WERI-Rb-1 (cell line): ENCODE measurements at places on chromosomes 2 and 18.

DNA sequence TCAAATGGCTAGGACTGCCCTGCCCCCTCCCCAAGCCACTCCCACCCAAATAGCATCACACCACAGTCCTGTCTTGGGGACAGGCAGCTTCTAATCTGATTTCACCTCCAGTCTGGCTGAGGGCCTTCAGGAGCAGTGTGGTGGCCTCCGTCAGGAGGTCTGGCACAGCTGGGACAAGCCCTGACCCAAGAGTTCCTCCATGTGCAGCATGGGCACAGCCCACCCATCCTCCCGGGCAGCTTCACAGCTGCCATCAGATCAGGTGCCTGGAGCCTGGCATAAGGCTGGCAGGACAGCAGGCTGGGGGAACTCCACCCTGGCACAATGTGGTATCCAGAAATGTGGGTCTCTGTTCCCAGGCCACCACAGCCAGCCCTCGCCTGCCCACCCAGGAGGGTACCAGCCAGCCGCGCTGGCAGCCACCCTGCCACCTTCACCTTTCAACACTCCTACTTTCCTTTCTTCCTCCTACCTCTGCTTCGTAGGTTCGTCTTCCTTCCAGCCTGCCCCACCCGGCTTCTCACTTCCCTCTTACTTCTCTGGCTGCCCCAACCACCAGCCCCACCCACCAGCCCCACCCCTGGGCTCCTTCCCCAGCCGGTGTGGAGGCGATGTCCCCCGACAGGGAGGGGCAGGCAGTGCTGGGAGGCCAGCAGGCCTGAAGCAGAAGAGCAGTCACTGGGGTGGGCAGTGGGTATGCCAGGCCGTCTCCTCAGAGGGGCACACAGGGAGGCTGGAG lies at the start of gene CAPG:
TSS of gene CAPG (minus strand) at position 522 of the 739 bp plus-strand sequence. CDS start 8,221 bp downstream, outside the sequence.
- DNase-seq = no peak

- no peak for DNase-seq
Observed at GRCh38 chr2:12335131-12335530, 381.6 kb upstream of the TRIB2 start.

GRCh38 chr2:241680827-241681599 lies 5.6 kb downstream of the DTYMK start:
- DNase-seq = no peak

- DNase-seq = no peak
Observed at GRCh38 chr2:1757567-1757966, 13.3 kb upstream of the PXDN start.

DNA sequence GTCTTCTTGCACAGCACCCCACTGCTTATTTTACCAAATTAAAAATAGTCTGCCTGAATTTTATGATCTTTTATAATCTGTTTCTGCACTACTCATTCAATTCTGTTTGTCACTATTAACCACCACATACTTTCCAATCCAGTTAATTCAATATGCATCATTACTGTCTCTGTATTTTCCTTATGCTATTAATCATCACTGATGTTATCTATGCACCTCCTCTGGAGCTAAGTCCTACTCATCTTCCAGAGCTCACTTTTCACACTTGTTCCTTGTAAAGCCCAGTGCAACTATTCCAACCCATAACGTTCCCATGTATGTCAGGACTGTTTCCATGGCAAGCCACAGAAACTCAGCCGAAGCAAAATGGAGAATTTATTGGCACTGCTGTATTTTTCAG lies 713.6 kb downstream of the PLCL1 start:
- no peak for DNase-seq

DNA sequence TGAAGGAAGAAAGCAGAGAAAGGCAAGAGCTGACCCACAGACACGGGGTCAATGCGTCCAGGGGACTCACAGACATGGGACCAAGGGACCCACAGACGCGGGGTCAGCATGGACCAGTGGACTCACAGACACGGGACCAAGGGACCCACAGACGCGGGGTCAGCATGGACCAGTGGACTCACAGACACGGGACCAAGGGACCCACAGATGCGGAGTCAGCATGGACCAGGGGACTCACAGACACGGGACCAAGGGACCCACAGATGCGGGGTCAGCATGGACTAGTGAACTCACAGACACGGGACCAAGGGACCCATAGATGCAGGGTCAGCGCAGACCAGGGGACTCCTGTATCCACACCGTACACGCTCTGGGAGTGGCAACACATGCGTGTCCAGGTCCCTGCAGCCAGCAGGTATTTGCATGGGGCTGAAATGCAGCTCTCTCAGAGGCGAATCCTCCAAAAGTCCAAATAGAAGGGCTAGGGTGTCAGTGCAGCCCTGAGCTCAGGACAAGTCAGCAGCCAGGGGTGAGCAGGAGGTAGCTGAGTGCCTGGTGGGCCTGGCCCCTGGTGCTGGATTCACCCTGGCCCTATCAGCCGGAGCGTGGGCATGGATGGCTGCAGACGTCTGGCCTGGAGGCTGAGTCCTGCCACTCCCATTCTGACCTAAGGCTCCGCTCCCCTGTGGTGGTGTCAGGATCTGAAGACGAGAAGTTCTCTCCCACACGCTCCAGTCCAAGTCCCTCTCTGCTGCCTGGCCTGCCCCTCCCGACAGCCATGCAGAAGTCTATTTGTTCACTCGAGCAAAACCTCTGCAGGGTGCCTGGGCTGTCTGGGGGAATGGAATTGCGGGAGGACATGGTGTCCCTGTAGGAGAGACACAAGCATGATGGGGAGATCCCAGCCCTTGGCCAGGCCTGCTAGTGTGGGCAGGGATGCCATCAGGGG lies 28.5 kb downstream of the TMEM18 start:
- no peak for DNase-seq

DNA sequence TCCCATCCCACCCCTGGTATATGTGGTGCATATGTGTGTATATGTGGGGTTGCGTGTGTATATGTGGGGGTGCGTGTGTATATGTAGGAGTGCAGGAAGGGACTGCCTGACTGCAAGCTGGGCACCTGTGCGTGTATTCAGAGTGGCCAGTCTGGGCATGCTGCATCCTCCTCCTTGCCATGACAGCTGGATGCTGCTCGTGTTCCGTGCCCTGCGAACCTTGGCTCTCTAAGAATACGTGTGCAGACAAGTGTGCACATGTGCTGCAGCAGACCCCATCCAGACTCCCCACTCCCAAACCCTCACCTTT lies 222.1 kb downstream of the CELF4 start:
- DNase-seq = no peak

- DNase-seq = peak; percentile 33
Observed at GRCh38 chr2:60560734-60561644, 7.5 kb upstream of the BCL11A start.

GRCh38 chr2:201128933-201129505 lies 13.1 kb downstream of the CFLAR start:
- DNase-seq = no peak

DNA sequence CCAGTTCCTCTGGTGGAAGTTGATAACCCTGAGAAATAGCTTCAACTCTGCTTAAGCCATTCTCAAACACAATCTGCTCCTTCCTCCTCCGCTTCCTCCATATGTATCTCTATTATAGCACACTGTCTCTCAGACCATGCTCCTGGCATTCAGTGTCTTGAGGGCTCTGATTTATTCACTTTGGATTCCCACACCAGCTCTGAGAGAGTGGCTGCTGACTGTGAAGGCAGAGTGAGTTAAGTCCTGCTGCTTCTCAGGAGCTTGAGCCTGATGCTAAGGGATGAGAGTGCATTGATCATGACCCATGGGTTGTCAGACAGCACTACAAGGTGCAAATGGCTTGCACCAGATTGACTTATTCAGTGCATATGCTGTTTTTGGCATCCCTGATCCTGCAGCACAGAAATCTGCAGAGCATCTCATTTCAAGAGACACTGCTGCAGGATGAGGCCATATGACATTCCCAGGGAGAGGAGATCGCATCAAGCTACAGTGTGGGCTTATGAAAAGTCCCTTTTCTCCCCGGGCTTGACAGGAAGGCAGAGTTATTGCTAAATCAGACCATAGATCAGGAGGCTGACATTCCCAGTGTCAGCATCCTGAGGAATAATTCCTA lies 500.5 kb upstream of the RAB6C start:
- DNase-seq = no peak

- DNase-seq = no peak
Observed at GRCh38 chr2:56688661-56689060, 504.9 kb downstream of the CCDC85A start.

DNA sequence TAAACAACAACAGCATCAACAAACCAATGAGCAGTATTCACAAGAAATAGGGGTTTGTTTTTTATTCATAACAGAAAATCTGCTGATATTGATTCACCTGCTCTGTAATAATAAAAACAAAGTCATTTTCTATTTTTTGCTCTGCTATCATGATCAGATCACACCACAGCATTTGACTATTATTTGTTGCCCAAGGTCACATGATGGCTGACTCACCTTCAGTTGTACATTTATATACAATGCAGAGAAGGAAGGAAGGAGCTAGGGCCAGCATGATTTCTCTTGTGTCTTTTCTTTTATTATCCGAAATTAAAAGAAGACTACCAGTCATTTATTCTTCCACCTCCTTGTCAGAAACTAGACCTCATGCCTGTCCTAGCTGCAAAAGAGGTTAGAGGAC lies 1427.7 kb upstream of the CELF4 start:
- no peak for DNase-seq

GRCh38 chr2:217568289-217568971 lies 434.4 kb downstream of the TNS1 start:
- DNase-seq = no peak

GRCh38 chr2:173898996-173899395 lies 66.2 kb downstream of the SP3 start:
- DNase-seq = no peak

GRCh38 chr18:4270016-4270415 lies 185.1 kb downstream of the DLGAP1 start:
- DNase-seq = no peak
